ENCODE measurements at places on chromosomes 1 and 21.
A peak's percentile ranks its signal among the peaks of the same experiment; 100 is the strongest.

- DNase-seq = no peak
These were observed 397.9 kb upstream of the TMPRSS15 start for GRCh38 chr21:18801468-18801867.

GRCh38 chr1:247408100-247408499 is 7.9 kb upstream of the NLRP3 start:
- peak; percentile 16 for DNase-seq

- no peak for DNase-seq
These were observed 22.1 kb downstream of the SPOCD1 start for GRCh38 chr1:31793586-31794285.

- no peak for DNase-seq
These were observed 1.0 kb upstream of the RUNX3 start for GRCh38 chr1:24931146-24931467.

GRCh38 chr1:164622068-164622845 is 63.3 kb downstream of the PBX1 start:
- DNase-seq = no peak

DNA sequence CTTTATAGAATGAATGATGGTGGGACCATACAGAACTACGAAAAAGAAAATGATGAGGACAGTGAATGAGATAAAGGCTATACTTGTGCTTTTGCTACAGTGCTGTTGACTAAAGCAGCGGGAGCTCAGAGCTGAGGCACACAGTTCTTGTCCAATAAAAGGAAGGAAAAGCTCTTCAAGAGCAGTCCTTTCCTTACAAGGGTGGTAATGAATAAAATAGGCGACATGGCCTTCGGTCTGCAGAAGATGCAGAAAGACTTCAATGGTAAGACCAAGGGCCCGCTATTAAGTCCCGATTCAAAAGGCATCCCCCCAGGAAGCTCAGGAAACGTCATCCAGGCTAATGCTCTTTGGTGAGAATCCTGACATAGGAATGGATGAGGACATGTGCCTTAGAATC is 44.4 kb downstream of the GNG12 start:
- DNase-seq = no peak

DNA sequence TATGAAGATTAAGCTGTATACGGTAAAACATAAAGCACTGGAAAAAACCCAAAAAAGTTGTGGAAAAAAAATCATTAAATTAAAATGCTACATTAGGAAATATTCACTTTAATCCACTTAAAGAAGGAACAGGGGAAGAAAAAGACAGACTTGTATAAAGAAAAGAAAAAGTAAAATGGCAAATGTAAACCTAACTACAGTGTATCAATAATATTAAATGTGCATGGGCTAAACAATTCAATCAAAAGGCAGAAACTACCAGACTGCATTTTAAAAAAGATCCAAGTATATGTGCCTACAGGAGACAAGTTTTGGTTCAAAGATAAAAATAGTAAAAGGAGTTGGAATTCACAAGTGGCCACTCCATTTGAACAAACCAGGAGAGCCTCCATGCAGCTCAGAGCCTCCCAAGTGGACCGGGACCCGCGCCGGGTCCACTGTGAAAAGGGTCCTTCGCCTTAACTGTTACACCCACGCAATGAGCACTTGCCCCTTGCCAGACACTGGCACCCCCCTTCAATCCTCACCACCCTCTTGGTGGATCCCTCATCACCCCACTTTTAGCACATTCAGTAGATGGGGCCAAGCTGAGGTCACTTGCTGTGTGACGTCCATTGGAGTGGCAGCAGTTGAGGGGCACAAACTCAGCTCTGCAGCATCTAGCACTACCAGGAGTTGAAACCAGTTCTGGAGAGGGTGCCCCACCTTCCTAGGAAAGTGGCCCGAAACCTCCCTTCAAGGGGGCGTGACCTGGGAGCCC is 898 bp downstream of the C1orf174 start:
- DNase-seq = no peak

DNA sequence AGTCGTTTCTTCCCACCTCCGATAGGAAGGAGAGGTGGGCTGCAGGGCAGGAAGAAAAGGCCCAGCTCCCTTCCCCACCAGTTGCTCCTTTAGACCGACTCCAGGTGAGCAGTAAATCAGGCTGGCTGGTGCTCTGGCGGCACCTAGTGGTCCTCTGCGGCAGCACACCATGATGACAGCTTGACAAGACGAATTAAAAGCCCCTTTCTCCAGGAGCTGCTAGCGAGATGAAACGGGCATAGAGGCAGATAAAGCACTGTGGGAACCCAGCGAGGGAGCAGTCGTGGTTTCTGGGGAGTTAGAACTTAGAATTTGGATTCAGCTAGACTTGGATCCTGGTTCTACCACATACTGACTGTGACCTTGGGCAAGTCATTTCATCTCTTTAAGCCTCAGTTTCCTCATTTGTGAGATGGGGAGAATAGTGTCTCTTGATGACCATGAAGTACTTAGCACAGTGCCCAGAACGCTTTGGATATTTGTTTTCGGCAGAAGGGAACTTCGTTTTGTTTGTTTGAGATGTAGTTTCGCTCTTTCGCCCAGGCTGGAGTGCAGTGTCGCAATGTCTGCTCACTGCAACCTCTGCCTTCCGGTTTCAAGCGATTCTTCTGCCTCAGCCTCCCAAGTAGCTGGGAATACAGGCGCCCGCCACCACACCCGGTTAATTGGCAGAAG is 21.8 kb upstream of the COL9A2 start:
- peak; percentile 55 for DNase-seq

DNA sequence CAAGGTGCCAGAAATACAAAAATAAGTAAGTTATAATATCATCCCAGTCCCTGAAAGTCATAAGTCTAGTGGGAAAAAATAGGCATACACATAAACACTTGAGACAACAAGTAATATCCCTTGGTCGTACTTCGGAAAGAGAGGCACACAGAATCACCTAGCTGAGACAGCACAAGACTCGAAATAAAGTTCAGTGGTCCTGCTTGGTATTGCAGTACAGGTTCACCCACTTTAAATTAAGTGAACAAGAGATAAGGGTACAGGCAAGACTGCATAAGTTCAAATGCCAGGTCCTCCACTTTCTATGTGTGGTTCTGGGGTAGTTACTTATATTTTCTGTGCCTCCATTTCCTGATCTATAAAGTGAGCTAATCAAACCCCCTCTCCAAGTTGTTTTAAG is 47.6 kb downstream of the SEC16B start:
- no peak for DNase-seq

DNA sequence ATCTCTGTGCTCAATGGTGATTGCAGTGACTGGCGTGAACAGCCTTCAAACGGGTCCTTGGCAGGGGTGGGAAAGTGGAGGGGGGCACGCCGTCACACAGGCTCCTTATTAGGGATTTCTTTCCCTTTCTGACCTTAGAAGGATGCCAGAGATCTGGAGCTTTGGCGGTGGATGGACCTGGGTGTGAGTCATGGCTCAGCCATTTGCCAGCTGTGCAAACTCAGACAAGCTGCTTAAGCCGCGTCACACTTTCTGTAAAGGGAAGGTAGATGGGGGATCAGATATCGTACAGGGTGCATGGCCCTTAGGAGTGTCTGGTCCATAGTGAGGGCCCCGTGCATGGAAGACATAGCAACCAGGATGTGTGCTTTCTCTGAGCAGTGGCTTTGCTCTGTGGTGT is 48.3 kb upstream of the C1orf174 start:
- no peak for DNase-seq

- DNase-seq = peak; percentile 17
These were observed 1.2 kb downstream of the PABPC4 start for GRCh38 chr1:39575191-39576015.

GRCh38 chr1:54248966-54249365 is 49.0 kb downstream of the MRPL37 start:
- no peak for DNase-seq

- peak; percentile 6 for DNase-seq
These were observed 10.0 kb upstream of the ARHGAP29 start for GRCh38 chr1:94247138-94248094.

DNA sequence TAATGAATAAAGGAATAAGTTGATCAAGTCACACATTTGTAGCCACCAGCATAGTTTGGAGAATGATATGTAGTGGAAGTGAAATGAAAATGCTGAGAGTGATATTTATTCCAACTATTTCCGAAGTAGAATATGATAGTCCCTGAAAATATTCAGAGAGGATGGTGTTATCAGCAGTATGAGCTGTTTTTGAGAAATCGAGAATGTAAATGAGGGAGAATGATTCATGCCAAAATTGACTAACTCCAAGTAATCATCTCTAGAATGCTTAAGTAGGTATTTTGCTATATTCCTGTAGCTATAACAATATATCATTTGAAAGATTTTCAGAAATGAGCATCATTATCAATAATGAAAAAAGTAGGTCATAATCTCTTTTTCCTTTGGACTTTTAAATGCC is 178.9 kb downstream of the PDE4B start:
- DNase-seq = no peak

GRCh38 chr1:201085902-201086735 is 26.1 kb downstream of the CACNA1S start:
- no peak for DNase-seq

DNA sequence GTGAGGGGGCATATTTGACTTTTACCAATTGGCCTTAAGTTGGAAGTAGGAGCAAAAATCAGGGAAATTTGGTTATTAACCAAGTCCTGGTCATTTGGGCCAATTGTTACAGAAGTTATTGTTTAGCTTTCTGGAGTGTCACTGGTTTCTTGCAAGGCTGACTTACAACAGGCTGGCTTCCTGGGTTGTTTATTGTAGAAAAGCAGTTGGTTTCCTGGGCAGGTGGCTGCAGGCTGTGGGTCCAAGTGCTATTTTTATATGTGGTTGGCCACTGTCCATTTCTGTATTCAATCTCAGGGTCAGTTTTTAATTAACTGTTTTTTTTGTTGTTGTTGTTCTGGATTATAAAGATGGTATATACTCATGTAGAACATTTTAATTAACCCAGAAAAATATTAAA is 174.1 kb downstream of the KCNJ6 start:
- DNase-seq = no peak

- no peak for DNase-seq
These were observed 86.9 kb downstream of the NAV1 start for GRCh38 chr1:201625851-201626251.

GRCh38 chr1:186618401-186619170 is 61.6 kb downstream of the PTGS2 start:
- DNase-seq = peak; percentile 51

DNA sequence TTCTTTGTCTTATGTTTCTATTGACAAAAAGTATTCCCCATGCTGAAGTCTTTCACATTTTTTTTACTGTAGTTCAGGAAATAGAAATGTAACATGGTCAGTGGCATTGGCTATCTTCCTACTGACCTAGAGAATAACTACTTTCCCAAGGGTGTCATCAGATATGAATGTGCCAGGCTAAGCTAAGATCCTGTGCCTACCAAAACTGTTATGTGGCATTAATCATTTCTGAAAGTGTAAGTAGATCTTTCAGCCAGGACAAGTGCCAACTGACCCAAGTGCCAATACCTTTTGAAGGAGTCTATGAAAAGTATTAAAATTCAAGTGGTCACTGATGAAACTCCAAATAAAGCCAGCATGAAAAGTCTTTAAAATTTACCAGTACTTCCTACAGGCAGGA is 165.3 kb downstream of the TNFSF18 start:
- no peak for DNase-seq

DNA sequence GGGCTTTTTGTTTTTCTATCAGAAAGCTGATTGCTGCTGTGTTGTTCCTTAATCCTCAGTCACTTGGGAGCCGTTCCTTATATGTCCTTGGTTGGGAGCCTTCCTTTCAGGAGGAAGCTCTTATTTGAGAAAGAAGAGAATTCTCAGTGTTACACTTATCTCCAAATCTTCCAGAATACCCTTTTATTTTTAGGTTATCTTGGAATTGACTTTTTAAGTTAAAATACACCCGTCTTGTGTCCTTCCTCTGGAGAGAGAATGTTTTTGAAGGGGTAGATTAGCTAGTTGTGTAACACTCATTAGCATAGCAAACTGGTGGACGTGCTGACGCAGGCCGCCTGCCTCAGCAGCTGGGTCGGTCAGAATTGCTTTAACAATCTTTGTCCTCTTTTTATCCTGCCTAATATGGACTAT is 42.1 kb downstream of the LRRC8B start:
- no peak for DNase-seq

- no peak for DNase-seq
These were observed 11.6 kb upstream of the HIPK1 start for GRCh38 chr1:113917400-113918082.

DNA sequence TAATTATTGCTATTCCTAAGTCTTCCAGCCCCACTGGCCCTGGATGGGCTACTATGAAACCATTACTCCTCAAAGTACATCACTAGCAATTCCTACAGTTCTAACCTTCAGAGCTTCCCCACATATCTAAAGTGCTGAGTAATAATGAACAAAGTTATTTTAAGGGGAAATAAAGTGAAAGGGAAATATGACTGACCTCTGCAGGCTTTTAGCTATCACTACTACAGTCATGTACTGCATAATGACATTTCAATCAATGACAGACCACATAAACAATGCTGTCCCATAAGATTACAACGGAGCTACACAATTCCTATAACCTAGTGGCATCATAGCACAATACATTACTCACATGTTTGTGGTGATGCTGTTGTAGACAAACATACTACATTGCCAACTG is 32.5 kb upstream of the ASPM start:
- DNase-seq = no peak

DNA sequence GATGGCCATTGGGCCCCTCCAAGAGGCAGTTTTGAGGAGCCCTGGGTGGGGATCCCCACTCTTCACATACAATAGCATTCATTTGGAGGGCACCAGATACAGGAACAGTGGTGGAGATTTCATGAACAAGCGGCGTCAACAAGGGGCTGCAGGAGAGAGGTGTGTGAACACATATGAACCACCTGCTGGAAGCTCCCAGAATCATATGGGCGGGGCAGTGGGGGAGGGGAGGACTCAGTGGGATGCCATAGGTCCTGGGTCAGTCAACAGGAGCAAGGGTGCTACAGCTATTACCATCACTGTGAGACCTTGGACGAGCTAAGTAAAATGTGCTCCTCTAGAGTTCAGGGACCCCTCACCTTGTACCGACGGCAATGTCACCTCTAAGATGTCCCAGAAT is 100.4 kb upstream of the IRF2BP2 start:
- no peak for DNase-seq

DNA sequence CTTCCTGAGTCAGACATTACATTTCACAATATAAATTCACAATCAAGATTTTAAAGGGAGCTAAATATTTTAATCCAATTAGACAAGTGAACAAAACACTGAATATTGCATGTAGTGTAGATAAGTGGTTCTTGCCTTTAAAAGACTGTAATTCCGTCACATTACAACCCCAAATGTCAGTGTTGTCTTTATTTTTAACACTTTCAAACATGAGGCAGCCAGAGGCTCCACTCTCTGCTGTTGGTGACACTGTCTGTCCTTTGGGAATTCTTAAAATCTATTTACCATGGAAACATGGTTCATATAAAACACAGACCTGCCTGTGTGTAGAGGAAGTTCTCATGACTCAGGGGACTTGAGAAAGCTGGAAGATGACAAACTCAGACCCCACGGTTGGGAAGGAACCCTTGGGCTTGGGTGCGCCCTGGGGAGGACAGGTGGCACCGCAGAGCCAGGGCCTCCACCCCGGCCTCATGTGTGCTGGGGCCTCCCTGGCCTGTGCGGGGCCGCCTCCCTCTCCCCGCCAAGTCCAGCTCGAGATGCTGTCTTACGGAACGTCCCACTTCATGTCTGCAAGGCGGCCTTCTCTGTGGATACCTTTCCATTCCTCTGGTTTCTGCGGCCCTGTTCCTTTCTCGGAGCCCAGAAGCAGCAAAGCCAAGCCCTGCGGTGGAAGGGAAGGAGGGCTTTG is 239.0 kb downstream of the SDCCAG8 start:
- no peak for DNase-seq
